Suppressor macrophage treated with lipopolysaccharide for 1 hour (primary cell): ENCODE measurements at places on chromosomes 7 and 10.

GRCh38 chr10:23630885-23631284 lies 192.0 kb downstream of the OTUD1 start:
- DNase-seq = no peak

DNA sequence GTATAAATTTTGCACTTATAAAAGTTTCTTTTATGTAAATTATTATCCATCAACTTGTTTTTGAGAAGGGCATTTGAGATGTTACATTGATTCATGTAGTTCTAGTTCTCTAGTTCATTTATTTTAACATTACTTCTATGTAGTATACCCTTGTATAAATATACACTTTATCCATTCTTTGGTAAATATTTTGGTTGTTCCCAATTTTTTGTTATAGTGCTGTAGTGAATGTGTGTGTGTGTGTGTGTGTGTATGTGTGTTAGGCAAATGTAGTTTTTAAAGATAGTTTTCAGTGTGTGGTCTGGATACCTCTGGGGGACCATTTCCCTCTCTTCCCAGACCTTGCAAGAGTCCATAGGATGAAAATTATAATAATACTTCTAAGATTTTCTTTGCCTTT lies 15.0 kb downstream of the PRKAR2B start:
- no peak for DNase-seq

- no peak for DNase-seq
Observed at GRCh38 chr7:10076660-10077300, 896.9 kb upstream of the PHF14 start.

GRCh38 chr7:22255834-22256233 lies 101.1 kb downstream of the RAPGEF5 start:
- no peak for DNase-seq

GRCh38 chr7:85185424-85186082 lies 1.3 kb downstream of the SEMA3D start:
- DNase-seq = peak; percentile 43
